ENCODE measurements at places on chromosomes 3 and 15.

DNA sequence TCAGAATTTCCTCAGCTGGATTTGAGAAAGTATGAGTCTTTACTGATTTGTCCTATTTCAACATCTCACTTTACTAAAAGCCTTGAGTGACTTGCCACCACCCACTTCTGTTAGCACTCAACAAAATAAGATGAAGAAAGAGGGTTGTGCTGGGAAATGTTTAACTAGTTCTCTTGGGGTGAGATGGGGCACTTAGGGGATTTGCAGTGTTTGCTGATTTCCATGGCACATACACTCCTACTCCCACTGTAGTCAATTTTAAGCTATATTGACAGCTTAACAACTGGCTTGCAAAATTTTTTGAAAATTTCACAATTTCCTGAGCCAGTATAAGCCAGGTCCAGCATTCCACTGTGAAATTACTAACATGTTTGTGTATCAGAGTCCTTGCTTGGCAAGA, 463.1 kb upstream of the ARHGEF26 start:
- no peak for DNase-seq

DNA sequence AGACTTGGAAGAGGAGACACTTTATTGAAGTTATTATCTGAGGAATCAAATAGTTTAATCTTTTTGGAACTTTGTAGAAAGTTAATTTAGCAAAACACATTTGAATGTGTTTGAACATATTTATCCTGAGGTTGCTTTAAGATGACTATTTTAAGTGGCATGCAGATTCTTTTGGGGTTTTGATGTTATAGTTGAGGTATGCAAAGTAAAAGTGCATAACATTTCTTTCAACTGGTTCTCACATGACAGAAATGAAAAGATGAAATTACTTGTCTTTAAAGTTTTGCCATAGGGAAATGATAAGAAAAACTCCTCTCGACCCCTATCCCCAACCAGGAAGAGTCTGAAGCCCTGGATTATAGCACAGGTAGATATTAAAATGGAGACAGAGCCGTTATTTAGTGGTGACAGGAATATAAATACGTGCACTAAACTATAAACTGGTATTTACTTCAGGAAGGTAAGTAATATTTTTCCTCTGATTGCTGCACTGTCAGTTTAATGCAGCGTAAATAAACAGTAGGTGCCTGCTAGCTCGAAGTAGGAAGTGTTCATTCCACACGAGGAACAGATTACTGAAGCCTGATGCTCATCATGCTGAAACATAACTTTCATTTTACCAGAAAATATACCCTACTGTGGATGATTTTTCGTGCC, 15.1 kb upstream of the SATB1 start:
- DNase-seq, result no peak

DNA sequence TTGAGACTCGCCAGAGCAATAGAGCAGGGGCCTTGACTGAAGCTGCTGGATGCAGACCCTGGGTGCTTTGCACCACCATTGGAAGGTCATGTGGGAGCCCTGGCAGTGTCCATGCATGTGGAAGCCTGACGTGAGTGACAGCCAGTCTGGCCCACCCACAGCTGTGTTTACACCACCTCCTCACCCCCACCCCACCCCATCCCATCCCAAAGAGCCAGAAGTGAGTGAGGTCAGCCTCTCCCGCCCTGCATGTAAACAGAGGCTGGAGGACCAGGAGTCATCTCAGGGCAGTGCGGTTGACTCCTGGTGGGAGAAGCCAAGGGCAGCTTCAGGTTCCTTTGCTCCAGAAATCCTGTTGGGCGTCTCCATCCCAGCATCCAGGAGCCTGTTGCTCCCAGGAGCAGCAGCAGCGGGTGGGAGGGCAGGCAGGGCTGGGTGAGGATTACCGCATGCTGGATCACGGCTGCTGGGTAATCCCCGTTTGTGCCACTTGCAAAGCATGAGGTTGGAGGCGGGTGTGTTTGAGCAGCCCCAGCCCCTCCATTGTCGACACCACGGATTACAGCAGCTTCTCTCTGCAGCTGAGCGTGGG, 44.6 kb downstream of the CORO2B start:
- no peak for DNase-seq

GRCh38 chr15:31250033-31250432, 76.6 kb upstream of the KLF13 start:
- DNase-seq, result no peak

GRCh38 chr3:72383883-72384282, 464.4 kb downstream of the SHQ1 start:
- no peak for DNase-seq

DNA sequence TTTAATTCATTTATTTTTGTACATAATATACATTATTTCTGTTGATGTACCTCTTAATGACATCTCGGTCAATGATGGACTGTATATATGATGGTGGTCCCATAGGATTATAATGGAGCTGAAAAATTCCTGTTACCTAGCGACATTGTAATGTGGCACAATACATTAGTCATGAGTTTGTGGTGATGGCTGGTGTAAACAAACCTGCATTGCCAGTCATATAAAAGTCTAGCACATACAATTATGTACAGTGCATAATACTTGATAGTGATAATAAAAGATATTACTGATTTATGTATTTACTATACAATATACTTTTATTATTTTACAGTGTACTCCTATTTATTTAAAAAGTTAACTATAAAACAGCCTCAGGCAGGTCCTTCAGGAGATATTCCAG, 15.1 kb downstream of the TTC14 start:
- DNase-seq, result no peak

GRCh38 chr3:47429476-47430270, 46.1 kb downstream of the SCAP start:
- no peak for DNase-seq

DNA sequence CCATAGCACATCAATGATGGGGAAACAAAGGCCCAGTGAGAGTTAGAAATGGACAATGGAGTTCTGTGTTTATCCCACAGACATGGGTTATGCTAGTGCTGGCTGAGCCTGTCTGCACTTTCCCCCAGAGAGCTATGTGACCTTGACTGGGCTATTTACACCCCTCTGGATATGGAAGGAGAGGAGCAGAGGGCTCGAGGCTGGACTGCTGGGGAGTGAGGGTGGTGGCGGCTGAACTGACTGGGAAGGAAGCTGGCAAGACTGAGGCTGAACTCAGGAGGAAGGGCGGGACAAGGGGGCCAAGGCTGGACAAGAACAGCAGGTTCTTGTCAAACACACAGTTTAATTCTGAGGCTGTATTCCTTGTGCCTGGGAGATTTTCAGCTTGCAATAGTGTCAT, 10.8 kb upstream of the INSYN1 start:
- DNase-seq, result no peak
